Activated CD4-positive, alpha-beta T cell treated with anti-CD3 and anti-CD28 coated beads for 24 hours (primary cell): ENCODE measurements at places on chromosomes 5 and 9.

- peak; percentile 45 for DNase-seq
These were observed 68.3 kb downstream of the KCNIP1 start for GRCh38 chr5:170571875-170572852.

- no peak for DNase-seq
These were observed 12.2 kb upstream of the SLC25A48 start for GRCh38 chr5:135822286-135822685.

- DNase-seq = no peak
These were observed 39.1 kb upstream of the SPATA31C2 start for GRCh38 chr9:88177371-88177770.

DNA sequence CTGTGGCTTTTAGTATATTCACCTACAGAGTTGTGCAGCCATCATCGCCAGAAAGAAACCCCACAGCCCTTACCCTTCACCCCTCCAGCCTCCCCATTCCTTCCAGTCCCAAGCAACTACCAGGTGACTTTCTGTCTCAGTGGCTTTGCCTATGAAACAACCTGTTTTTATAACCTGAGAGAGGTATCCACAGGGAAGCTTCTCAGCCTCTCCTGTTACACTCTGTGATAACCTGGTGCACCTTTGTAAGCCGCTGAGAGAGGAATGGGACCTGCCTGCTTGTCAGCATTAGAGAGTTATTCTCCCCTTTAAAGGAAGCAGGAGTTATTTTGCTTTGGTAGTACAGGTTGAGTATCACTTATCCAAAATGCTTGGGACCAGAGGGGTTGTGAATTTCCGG lies 93.6 kb downstream of the TRIO start:
- DNase-seq = no peak

- no peak for DNase-seq
These were observed 1.0 kb upstream of the TPM2 start for GRCh38 chr9:35690614-35691333.

GRCh38 chr5:59460368-59461153 lies 433.0 kb downstream of the PDE4D start:
- DNase-seq = no peak

DNA sequence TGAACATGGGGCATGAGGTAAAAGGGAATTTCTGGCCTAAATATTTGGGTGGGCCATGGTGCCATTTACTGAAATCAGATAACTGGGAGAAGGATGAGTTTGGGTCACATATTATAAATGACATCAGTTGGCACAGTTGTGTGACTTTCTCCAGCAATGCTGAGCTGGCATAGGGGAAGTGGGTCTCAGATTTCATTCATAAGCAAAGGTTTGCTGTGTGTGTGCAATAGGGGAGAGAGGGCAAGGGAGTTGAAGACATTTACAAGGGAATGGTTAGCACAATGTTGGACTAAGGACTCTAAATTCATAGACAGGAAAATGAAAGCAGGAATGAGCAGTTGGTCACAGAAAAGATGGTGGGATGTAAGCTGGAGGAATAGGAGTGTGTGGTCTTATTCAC lies 47.8 kb upstream of the KLF9 start:
- DNase-seq = no peak

- no peak for DNase-seq
These were observed 139.8 kb downstream of the DROSHA start for GRCh38 chr5:31392061-31392460.

GRCh38 chr9:99866398-99866797 lies 40.1 kb upstream of the STX17 start:
- no peak for DNase-seq

DNA sequence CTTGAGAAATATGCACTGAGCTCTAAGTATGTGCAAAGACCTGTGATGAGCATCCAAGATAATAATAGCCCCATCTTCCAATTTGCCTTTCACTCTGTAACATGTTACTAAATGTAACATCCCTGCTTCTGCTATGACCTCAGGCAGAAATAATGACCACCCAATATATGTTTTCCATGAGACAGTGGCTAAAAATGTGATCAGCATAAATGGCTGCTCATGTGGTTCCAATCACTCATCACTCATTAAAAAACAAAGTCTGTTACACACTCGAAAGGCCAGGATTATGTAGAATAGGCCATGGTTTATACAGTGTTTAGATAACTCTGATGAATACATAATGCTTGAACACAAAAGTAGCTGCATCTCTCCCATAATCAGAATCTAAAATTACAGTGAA lies 71.4 kb upstream of the MOCS2 start:
- DNase-seq = no peak

DNA sequence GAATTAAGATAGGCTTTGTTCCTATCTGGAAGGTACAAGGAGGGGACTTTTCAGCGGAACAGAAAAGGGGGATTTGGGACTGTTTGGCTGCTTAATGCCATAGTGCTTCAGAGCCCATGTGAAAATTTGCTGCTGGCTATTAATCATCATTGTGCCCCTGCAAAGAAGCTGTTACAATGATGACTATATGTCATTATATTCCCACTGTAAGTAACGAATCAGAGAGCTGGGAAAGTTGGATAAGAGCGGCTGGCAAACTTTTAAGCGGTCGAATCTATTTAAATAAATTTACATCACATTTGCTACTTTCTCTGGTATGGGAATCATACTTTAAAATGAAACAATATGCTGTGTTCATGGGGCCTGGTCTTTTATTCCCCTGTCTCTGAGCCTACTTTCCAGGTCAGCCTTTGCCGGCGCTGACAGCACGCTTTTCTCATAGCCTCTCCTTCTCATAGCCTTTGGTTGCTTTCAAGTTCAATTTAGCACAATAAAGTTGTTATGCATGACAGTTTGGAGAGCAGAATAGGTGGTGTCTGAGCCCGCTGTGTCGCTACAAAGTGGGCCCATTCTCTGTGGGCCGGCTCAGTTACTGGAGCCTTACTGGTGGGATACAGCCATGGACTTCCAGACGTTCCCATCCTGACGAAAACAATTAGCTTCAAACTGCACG lies 271.2 kb upstream of the TMEM161B start:
- no peak for DNase-seq

GRCh38 chr9:237858-238345 lies 23.2 kb downstream of the DOCK8 start:
- no peak for DNase-seq

DNA sequence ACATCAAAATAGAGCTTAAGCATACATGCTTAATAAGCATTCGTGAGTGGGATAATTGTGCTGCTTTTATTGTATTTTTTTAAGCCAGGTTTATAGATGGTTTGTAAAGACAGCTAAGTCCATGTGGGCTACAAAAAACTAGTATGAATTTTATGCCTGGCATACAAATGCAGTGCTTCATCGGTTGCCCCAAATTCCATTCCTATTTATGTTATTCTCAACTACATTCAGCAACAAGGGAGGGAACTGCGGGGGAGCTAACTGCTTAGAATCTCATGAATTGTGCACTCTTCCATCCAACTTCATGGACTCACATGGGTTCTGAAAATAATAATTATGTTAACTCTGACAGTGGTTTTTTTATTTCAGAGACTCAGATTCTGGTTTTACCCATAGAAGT lies 199.2 kb downstream of the FAM170A start:
- DNase-seq = no peak

GRCh38 chr5:153866176-153866575 lies 172.5 kb downstream of the FAM114A2 start:
- DNase-seq = no peak

GRCh38 chr5:171725205-171725601 lies 60.4 kb upstream of the SMIM23 start:
- DNase-seq = no peak

DNA sequence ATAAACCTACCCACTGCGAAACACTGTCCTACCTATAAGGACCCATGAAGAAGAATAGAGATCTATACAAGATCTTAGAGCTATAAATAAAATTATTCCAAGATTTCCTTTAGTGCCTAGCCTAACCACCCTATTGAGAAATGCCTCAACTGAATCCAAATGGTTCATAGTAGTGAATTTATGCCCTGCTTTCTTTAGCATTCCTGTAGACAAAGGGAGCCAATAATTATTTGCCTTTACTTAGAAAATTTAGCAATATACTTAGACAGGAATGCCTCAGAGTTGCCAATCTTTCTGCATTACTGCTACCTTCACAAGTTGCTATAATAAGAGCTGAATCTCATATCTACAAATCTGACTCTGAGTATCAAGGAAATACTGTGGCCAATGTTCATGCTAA lies 62.6 kb downstream of the PUM3 start:
- DNase-seq = no peak

DNA sequence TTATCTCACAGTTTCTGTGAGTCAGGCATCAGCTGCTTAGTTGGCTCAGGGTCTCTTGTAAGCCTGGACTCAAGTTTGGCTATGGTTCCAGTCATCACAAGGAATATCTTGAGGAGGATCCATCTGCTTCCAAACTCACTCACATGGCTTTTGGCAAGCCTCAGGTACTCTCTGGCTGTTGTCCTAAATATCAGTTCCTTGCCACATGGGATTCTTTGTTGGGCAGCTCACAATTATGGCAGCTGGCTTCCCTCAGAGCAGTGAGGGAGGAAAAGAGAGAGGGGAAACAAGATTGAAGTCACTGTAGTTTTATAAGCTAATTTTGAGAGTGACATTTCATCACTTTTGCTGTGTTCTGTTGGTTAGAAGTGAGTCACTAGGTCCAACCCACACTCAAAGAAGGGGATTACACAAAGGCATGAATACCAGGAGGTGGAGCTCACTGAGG lies 144.5 kb downstream of the GCNT1 start:
- no peak for DNase-seq

DNA sequence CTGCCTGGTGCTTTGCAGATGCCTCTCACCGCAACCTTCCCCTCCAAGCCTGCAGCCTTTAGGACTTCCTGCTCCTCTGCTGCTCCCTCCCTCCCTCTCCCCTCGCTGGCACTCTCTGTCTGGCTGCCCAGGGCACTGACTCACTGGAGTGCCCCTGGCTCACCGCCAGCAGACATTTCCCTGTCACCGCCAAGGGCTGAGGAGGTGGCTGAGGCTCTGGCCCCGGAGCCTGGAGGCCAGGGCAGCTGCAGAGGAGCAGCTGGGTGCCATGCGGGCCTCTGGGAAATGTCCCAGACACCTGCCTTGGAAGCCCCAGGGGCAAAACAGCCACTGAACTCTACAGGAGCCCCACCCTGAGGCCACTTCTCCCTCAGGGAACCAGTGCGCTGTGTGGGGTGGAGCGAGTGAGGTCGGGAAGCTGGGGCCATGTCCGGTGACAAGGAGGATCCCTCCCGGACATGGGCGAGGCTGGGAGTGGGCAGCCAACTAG lies 53.4 kb downstream of the TENT4A start:
- no peak for DNase-seq

DNA sequence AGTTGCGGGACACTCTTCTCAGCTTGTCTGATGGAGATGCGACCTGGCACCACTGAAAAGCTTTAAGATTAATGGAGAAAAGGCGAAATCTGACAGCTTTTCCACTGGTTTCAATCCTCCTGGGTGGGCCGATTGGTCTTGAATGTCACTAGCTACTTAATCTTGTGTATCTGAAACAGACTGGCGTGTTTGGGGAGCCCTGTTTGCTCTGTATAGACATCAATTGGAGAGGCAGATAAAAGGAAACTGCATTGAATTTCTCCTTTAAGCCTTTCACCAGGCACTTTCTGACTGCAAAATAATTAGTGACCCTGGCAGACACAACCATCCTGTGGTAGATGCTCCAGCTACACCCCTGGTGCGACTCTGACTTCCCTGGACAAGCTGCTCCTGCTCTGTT lies 224.2 kb downstream of the NDUFS4 start:
- no peak for DNase-seq

DNA sequence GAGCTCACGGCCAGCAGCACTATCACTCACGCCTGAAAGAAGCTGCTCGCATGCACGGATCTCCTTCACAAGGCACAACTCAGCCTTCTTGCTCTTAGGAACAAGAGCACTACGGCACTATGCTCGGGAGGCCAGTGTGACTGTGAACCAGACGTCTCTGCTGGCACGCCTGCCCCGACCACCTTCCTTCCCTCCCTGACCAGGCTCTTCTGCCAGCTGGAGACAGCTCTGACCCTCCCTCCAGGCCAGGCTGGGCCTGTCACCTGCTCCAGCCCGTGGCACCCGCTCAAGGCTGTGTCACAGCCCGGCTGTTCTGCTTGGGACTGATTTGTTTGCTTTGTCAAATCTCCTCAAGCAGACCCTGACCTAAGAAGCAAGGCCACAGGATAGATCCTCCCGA lies 7.0 kb downstream of the TBC1D9B start:
- DNase-seq = no peak

DNA sequence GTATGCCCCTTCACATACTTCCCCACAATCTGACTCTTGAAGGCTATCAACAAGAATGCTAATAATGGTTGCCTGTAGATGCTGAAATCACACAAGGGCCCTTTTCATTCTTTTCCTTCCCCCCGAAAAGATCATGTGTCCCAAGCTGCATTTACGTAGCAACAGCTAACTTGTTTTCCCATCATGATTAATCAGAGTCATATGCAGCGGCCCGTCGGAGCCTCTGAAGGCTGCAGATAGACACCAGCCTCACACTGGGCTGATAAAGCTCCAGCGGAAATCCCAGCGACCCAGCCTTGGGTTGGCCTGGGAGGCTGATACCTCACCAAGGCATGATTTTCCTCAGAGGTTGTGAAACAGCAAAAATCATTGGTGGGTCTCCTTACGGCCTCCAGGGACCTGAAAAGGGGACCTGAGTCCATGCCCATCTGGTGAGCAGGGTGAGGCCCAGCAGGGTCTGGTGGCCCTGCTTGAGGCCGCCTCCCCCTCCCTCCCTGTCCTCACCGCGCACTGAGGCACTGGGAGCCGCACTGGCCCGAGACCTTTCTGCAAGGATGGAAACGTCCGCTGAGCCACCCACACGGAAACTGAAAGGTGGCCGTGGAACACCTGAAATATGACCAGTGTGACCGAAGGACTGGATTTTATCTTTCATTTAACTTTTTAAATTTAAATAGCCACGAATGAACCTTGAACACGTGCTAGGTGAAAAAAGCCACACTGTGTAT lies 114.2 kb upstream of the PHYKPL start:
- DNase-seq = no peak

DNA sequence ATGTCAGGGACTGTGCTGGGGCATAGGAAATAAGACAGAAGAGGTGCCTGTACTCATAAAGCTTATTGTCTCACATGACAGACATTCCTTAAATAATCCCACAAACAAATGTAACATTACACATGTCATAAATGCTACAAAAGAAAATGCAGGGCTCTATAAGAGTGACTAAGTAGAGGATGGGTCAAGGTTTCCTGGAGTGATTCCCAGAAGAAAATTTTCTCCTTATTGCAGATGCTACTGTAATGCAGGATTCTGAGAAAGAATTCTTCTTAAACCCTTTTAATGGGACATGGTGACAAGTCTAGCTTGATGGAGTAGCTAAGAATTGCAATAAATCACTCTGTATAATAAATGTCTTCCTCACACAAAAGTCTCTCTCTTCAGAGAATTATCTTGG lies 55.7 kb downstream of the SH3TC2 start:
- DNase-seq = no peak

DNA sequence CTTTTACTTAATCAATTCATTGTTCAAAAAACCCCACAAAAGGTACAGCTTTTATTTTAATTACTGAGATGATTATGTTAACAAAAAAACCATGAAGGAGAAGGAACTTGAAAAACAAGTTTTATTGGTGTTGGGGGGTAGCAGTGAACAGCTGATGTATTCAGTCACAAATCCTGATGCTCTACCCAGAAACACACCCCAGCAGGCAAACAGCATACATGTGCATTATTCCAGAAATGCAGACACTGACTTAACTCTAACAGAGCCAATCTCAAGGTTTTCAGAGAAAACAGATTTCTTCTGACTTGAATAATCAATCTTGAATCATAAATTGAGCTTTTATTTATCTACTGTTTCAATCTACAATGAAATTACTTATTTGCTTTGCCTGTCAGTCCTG lies 175.2 kb downstream of the ZSWIM6 start:
- DNase-seq = no peak

GRCh38 chr5:24854850-24855249 lies 210.1 kb upstream of the CDH10 start:
- DNase-seq = no peak

GRCh38 chr5:6193310-6193709 lies 185.0 kb downstream of the MED10 start:
- DNase-seq = no peak
